Thymus (tissue), 14 donors: ENCODE measurements at places on chromosomes 16 and 17.

DNA sequence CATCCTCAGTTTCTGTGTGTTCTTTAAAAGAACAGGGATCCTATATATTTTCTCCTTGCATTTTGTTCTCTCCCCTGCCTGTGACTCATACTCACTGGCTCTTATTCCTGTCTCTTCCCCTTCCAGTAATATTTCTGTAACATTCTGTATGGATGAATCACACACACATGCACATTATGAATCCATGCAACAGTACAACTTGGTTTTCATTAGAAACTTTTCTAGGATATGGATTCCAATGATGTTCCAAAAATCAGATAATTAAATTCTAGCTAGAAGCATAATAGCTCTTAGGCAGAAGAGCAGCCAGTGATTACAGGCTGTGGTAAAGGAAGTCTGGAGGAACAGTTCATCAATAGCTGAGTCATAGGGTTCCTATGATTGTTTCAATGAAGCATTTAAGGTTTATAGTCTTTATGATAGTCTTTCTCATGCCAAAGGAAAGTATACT lies 119.6 kb upstream of the PMFBP1 start:
- no peak for DNase-seq

GRCh38 chr16:51272420-51272819 lies 121.3 kb upstream of the SALL1 start:
- DNase-seq: no peak

- DNase-seq: no peak
These were observed 15.9 kb upstream of the PIK3R6 start for GRCh38 chr17:8883353-8883752.

- DNase-seq: no peak
These were observed 451.1 kb downstream of the SOX9 start for GRCh38 chr17:72571813-72572396.

DNA sequence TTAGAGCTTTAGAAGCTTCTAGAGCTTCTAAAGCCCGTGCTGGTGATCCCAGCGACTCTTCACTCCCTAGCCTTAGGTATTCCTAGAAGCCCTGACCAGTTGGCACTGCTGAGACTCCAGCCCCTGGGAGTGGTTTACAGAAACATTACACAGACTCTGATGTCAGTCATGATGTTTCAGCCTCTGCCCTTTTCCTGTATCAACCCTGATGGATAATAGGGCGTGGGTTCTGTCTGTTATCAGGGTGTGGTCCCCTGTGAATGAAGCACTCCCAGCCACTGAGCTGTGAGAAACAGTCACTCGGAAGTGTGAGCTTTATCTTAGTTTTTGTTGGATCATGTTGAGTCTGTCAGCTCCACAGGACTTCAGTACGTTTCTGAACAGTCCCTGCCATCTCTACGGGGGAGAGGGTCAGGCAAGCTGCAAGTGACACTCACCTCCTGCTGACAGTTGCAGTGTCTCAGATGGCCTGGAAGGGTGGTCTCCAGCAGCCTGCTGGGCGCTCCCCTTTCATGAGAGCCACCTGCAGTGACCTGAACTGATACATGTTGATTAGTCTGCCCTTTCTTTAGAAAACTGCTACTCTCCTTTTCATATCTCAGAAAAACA lies 12.8 kb downstream of the GOSR2 start:
- no peak for DNase-seq

DNA sequence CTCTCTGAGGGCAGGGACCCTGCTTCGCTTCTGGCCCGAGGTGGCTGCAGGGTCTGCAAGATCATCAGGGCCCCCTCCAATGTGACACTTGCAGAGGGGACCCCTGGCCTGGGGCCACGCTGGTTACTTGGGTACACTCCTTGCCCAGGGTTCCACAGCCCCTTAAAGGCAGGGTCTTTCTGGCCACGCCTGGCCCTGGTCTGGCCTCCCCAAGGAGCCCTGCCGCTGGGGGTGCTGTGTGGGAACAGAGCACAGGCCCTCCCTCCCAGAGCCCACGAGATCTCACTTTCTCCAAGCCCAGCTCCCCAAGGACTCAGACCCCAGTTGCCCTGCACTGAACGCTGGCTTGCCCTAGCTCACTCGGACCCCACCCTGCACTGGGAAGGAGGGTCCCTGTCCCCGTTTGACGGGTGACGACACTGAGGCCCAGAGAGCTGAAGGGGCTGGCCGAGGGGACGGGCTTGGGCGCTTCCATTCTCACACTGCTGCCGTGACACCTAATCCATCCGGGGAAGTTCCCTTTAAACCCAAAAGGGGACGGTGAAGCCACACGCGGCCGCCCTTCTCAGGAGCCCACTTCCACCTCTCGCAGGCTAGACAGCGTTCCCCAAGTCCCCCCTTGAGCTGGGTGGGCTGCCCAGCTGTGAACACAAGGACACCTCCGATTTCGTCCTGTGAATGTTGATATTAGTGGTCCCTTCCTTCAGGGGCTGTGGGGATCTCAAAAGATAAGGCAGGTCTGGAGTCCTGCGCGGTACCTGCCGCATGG lies 26.9 kb upstream of the OSGIN1 start:
- DNase-seq: no peak

- no peak for DNase-seq
These were observed 151.4 kb downstream of the ENGASE start for GRCh38 chr17:79226037-79226436.

GRCh38 chr17:63751806-63752205 lies 10.2 kb upstream of the STRADA start:
- peak; percentile 60 for DNase-seq

GRCh38 chr17:48240562-48241130 lies 133.1 kb downstream of the SNX11 start:
- DNase-seq: no peak

GRCh38 chr16:14003074-14003570 lies 68.0 kb upstream of the MRTFB start:
- no peak for DNase-seq

DNA sequence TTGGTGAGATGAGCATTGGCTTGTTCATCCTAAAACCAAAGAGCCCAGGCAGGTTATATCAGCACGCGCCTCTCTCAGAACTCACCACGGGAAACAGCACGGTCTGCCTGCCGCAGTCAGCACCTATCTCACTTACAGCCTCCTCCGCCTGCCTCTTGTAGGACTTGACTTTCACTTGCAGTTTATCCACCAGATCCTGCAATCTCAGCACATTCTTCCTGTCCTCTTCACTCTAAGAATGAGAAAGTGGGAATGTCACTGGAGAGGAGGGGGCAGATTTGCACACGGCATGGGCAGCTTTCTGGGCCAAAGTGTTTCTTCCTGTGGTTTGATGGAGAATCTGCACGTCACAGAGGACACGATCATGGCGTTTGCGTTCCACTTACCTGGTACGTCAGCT lies 27.4 kb downstream of the MYH3 start:
- no peak for DNase-seq

DNA sequence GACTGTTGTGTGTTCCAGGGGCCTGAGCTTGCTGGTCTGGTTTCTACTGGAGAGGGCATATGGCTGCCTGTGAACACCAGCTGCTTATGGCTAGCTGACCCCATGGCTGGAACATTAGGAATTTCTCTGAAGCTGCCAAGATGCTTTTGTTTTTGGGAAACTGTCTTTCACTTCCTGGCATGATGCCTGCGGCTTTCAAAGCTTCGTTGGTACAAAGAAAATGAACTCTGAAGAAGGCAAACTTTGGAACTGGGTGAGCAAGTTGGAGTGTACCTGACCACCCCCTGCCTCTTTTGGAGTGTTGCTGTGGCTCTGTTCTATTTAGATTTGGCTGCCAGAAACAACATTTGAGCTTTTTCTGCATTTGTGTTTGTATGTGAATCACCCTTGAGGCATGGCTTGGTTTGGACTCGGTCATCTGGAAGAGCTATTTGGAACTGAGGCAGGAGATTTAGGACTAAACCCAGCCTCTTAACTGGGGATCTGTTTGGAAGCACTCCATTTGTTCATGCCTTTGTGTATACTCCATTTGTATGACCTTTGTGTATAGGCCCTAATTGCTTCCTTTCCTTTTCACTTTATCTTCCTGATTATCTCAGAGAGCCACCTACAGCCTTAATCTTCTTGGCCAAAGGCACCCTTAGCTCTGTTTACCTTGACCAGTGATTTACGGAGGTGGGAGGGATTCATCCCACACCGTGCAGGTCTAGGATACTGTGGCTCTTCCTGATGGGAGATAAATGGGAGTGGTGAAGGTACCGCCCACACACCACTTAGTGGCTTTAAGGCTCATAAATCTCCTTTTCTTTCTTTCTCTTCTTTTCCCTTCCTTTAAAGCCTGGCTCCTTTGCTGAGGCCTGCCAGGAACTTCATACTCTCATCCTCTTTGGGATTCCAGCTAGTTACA lies 7.3 kb upstream of the CPHXL start:
- DNase-seq: no peak

- no peak for DNase-seq
These were observed 10.2 kb downstream of the MYO18A start for GRCh38 chr17:29169806-29170591.

GRCh38 chr17:77613627-77614026 lies 344.9 kb upstream of the TNRC6C start:
- no peak for DNase-seq

GRCh38 chr16:83722456-83723183 lies 85.2 kb upstream of the HSBP1 start:
- DNase-seq: no peak

GRCh38 chr16:2180962-2181923 lies 15.2 kb downstream of the CASKIN1 start:
- DNase-seq: no peak

DNA sequence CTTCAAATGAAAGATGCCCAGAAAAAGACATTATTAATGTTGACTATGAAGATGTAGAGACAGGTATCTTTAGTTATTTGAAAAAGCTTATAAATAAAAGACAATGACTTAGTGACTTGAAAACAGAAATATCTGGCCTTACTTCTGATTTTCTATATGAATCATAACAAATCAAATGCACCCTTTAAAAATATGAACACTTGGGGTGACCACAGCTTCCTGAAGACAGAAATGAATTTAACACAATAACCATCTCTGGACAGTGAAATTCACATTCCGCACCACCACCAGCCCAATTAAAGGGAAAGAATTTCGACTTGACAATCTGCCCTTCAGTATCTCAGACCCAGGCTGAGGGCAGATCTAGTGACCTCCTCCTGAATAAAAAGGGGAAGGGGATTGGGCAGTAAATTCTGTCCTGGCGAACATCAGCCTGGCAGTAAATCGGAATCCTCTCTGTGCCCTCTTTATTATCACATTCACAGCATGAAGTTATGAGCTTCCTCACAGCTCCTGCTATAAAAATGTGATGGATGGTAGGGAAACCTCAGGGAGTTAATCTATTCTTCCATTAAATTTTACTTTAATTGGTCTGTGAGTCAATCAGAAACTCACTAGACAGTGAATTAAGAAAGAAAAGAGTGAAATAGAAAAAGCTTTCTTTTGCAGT lies 131.5 kb downstream of the SNX11 start:
- DNase-seq: no peak

DNA sequence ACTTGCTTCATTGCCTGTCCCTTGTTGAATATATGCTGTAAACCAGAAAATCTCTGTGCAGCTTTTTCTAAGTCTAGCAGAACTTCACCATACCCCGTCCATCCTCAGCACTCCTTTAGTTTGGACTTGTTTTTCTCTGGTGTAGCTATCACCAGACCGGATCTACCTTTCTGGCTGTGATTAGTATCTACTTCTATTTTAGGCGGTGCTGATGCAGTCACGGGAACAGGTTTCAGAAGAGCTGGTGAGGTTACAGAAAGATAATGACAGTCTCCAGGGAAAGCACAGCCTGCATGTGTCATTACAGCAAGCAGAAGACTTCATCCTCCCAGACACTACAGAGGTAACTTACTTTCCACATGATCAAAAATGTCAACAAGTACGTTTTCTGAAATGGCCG lies 46.4 kb downstream of the NUP88 start:
- DNase-seq: no peak

DNA sequence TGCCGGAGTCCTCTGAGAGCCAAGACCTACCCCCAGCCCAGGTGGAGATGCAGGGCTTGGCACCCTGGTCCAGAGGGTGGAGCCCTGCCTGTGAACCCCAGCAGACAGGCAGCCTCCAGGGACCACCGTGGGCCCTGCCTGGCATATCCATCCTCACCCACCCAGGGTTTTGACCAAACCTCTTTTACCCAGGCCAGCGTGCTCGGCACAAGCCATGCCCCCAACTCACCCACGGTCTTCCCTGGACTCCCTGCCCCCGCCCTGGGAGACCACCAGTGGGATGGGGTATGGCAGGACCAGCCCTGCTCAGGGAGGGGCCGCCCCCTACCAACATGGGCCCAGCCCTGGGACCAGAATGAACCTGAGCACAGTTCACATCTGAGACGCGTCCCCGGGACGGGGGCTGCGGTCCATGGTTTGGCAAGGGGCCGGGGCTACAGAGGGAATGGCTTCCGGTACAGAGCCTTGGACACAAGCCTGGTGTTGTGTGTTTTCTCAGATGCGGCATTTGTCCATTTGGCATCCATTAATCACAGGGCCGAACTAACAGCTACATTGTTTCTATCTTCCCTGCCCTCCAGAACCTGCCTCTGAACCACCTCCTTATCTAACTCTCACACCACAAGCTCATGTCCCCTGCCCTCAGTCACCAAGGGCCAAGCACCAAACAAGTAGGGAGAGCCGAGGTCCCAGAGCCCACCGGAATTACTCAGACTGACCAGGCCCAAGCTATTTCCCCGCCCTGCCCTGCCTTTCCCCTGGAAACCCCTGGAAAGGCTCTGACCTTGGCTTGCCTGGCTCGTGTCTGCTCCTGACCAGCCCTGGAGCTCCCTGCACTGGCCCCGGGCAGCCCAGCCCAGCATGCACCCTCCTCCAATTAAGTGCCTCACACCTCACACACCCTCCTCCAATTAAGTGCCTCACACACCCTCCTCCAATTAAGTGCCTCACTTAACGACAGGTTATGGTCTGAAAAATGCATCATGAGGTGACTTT lies 14.1 kb downstream of the HS3ST6 start:
- DNase-seq: no peak

DNA sequence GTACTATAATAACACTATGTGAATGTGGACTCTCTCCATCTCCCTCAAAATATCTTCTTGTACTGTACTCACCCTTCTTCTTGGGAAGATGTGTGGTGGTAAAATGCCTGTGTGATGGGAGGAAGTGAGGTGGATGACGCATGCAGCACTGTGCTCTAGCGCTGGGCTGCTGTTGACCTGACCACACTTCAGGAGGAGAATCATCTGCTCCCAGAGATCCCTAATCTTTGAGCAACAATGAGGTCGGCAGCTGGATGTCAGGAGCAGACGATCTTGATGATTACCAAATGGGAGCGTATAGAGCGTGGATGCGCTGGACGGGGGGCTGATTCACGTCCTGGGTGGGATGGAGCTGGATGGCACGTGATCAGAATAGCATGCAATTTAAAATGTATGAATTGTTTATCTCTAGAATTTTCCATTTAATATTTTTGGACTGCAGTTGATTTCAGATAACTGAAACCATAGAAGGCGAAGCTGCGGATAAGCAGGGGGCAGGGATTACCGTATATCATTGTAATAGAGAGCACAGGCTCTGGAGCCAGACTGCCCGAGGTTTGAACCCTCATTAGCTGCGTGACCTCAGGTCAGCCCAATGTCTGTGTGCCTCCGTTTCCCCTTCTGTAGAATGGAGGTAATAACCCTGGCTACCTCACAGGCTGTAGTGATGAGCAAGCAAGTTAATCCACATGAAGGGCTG lies 23.7 kb upstream of the CYLD start:
- DNase-seq: no peak
